ENCODE measurements at places on chromosomes 7 and 10.

GRCh38 chr7:142481548-142481947, 223.7 kb upstream of the PRSS58 start:
- DNase-seq: no peak

- no peak for DNase-seq
Observed at GRCh38 chr10:122884166-122884565, 4.8 kb upstream of the FAM24B start.

- DNase-seq: no peak
Observed at GRCh38 chr10:52688899-52689298, 83.7 kb downstream of the MBL2 start.

DNA sequence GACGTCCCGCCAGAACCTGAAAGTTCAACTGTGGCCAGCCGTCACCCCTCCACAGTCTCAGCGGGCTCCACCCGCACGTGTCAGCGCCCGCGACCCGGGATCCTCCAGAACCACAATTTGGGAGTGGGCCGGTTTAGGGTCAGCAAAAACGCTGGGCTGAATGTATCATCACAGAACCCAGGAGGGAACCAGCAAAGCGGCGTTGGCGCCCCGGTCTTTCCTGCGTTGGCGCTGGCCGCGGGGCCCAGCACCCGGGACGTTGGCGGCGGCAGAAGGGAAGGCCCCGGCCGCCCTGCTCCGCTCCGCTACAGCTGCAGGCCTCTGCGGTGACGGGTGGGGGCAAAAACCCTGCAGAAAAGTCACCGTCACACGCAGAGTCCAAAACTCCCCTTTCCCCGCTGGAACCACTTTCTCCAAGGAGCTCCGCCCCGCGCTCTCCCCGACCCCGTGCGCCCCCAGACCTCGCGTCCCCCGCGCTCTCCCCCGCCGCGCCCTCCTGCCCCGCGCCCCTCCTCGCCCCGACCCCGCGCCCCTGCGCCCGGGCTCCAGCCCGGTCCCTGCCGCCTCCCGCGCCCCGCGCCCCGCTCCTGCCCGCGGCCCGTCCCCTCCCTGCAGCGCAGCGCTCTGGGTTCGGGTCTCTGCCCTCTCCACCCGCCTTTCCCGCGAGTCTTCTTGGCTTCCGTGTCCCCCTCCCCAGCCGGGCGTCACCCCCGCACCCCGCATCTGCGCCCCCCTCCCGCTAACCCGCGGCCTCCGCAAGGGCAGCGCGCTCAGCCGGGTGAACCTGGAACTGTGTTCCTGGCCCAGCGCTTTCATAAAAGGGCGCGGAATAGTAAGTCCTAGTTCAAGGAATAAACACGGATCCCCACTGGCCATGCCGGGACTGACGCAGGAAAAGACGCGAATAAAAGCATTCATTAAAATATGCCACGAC, 24.0 kb upstream of the RNF32 start:
- no peak for DNase-seq

DNA sequence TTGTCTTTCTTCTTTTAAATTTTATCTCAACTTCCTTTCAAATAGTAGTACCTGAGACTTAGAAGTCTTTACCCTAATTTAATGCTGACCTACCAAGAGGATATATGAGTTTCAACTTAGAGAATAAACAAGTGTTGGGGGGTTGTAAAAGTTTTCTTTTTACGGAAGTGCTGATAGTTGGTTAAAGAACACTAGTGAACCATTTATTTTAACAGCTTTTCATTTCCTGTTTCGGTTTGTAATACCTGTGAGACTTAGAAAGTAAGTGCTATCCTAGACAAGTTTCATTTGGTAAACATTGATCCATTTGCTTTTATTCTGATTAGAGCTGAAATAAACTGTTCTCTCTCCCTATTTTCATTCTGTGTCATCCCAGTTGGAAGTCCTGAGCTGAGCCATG, 683.1 kb upstream of the SORCS1 start:
- DNase-seq: no peak

- DNase-seq: no peak
Observed at GRCh38 chr7:6121141-6121540, 90.0 kb downstream of the ANKRD61 start.

Data from NCI-H748 treated with DMSO at 0.1 percent for 48 hours (cell line).